Body of pancreas (tissue), 4 donors: ENCODE measurements at places on chromosomes 12 and 14. TPM values are rescaled to one million over a fixed set of nuclear protein-coding genes. Genes with fewer than 3 reads are reported as not detected.

- no peak overlapping the region for H3K4me3 ChIP-seq
- no peak for DNase-seq
- no peaks in the 10 kb centered on the region for H3K4me1 ChIP-seq
- no peak overlapping the region for H3K27ac ChIP-seq
- H3K27me3 ChIP-seq = no peaks in the 10 kb centered on the region
- H3K36me3 ChIP-seq = no peaks in the 10 kb centered on the region
These were observed 13.1 kb upstream of the LGR5 start for GRCh38 chr12:71426300-71427047.

The PACS2 gene
- 56.6 TPM for total RNA-seq

The LGR5 gene
- not detected for total RNA-seq

DNA sequence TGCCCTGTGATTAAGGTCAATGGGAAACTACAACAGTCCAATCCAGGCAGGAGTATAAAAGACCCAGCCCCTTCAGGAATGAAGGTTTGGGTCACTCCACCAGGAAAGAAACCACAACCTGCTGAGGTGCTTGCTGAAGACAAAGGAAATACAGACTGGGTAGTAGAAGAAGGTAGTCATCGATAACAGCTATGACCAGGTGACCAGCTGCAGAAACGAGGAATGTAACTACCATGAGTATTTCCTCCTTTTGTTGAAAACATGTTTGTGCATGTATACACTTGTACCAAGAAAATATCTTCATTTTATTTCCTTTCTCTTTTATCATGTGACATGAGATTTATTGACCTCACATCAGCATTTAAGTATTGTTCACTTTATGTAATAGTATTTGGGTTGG is 409.1 kb downstream of the FOXG1 start:
- H3K36me3 ChIP-seq = no peaks in the 10 kb centered on the region
- DNase-seq = no peak
- H3K4me1 ChIP-seq = no peaks in the 10 kb centered on the region
- H3K27ac ChIP-seq = no peak overlapping the region
- H3K4me3 ChIP-seq = no peak overlapping the region

The SERPINA10 gene
- not detected for total RNA-seq

GRCh38 chr12:41089438-41089837 is 98.7 kb upstream of the PDZRN4 start:
- no peak for DNase-seq
- no peak overlapping the region for H3K4me3 ChIP-seq
- H3K27ac ChIP-seq = no peak overlapping the region
- H3K4me1 ChIP-seq = no peaks in the 10 kb centered on the region

GRCh38 chr12:22529281-22530060 is 14.9 kb downstream of the C2CD5 start:
- H3K27ac ChIP-seq = no peak overlapping the region
- H3K4me1 ChIP-seq = no peaks in the 10 kb centered on the region
- DNase-seq = no peak
- no peaks in the 10 kb centered on the region for H3K27me3 ChIP-seq

DNA sequence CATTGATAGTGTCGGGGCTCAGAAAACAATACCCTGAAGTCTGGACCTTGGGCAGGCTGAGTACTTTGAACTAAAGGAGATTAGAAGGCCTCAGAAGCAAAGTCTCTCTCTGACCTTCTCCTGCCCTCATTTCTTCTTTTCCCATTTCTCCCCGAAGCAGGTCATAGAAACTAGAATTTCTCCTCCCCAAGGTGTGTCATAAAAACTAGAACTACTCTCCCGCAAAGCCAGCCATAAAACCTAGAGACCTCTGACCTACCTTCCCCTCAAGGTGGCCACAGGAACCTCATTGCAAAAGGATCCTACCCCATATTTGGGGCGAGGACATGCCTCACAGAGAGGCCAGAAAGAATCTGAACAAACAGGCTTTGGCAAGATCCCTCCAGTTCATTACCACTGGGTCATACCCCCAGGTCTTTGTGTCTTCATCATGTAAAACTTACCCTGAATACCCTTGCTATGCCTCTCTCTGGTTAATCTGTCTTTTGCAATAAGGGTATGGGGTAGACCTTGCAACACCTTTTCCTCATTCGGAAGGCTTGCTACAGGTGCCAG is 64.7 kb upstream of the ZFP36L1 start:
- H3K27me3 ChIP-seq = no peaks in the 10 kb centered on the region
- H3K36me3 ChIP-seq = no peaks in the 10 kb centered on the region
- no peaks in the 10 kb centered on the region for H3K4me1 ChIP-seq
- no peak for DNase-seq

The IFNG-AS1 gene
- total RNA-seq = not detected

DNA sequence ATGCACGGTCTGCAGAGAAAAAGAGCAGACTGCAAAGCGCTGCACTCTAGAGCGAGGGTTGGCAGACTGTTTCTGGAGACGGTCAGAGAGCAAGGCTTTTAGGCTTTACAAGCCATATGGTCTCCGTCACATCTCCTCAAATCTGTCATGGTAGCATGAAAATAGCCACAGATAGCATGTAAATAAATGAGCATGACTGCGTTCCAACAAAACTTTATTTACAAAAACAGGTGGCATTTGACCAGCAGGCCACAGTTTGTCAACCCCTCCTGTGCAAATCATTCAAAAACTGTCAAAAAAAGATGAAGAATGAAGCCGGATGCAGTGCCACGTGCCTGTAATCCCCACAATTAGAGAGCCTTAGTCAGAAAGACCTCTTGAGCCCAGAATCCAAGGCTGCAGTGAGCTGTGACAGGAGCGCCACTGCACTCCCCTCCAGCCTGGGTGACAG is 18.9 kb downstream of the SYNE3 start:
- peaks cover 9% of the 10 kb centered on the region for H3K4me1 ChIP-seq
- no peak for DNase-seq
- H3K27ac ChIP-seq = no peak overlapping the region
- no peaks in the 10 kb centered on the region for H3K27me3 ChIP-seq

The PLEKHD1 gene
- under 0.01 TPM for total RNA-seq

The NTS gene
- total RNA-seq = not detected

GRCh38 chr12:104588047-104588920 is 131.5 kb downstream of the CHST11 start:
- no peak for DNase-seq
- H3K4me3 ChIP-seq = no peak overlapping the region
- H3K27ac ChIP-seq = no peak overlapping the region
- H3K36me3 ChIP-seq = no peaks in the 10 kb centered on the region
- no peaks in the 10 kb centered on the region for H3K4me1 ChIP-seq
